ENCODE measurements at places on chromosomes 11 and 22. TPM values are rescaled to one million over a fixed set of nuclear protein-coding genes. Genes with fewer than 3 reads are reported as not detected.

DNA sequence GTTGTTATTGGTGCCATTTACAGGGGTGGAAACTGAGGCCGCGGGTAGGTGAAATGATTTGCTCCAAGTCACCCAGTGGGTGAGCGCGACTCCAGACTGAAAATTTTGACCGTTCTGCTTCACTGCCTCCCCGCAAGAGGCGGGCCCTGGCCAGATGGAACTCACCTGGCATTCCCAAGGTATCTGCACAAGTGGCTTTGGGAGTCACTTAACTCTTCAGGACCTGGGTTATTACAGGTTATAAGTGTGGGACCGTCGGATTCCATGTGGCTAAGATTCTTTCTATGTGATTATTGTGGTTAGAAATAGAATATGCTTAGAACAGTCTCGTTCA lies 598 bp downstream of the CABIN1 start:
- DNase-seq = no peak

GRCh38 chr11:78647986-78648875 lies 73.6 kb upstream of the NARS2 start:
- no peak for DNase-seq

- DNase-seq = no peak
Observed at GRCh38 chr22:19639610-19640135, 74.6 kb upstream of the SEPTIN5 start.

SCN3B gene
- total RNA-seq = not detected

FREY1 gene
- 3.4 TPM for total RNA-seq

All from naive thymus-derived CD8-positive, alpha-beta T cell (primary cell).